Germinal center (tissue), 1 donor: ENCODE measurements at places on chromosomes 4 and X.

GRCh38 chrX:40130207-40130606, 32.4 kb upstream of the BCOR start:
- DNase-seq: no peak

GRCh38 chr4:144899393-144899792, 198.6 kb downstream of the ANAPC10 start:
- no peak for DNase-seq

GRCh38 chr4:80586716-80587115, 251.2 kb downstream of the CFAP299 start:
- DNase-seq: no peak

DNA sequence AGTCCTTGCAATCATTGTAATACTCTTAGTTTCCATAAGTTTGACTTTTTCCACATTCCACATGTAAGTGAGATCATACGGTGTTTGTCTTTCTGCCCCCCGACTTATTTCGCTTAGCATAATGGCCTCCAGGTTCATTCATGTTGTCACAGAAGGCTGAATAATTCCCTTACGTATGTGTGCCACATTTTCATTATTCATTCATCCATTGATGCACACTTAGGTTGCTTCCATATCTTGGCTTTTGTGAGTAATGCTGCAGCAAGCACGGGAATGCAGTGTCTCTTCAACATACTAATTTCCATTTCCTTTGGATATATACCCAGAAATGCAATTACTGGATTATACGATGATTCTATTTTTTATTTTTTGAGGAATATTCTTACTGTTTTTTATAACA, 22.0 kb upstream of the VEGFC start:
- DNase-seq: no peak

DNA sequence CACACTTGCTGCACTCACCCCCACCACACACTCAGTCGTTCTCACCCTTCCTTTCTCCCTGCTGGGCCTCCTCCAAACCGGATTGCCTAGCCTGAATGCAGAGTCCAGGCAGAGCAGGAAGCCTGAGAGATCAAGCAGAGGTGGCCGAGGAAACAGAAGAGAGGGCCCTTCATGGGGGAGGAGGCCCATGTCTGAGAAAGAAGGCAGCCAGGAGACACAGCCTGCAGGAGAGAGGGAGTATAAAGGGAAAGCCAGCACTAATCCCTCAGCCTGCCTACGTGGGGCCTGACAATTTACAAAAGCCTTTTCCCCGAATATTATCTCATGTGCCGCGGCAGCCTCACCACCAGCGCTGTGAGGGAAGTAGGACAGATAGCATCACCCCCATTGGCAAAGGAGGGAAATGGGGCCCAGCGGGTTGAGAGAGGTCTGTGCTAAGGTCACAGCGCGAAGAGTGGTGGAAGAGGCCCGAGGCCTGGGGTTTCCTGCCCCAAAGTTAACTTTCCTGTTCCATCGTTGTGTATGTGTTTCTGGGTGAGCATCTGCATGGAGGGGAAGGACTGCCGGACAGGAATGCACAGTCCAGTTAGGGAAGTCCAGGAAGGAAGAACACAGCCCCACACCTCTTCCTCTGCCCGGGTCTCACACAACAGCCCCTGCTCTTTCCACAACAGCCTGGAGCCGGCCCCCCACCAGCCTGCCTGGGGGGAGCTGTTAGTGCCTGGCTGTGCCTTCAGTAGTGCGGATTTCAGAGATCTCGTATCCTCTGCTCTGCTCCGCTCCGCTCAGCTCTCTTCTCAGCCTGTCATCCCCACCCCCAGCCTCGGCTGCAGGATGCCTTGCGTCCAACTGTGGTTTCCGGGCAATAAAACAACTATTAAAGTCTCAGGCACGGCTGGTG, 50.9 kb upstream of the BCOR start:
- no peak for DNase-seq

DNA sequence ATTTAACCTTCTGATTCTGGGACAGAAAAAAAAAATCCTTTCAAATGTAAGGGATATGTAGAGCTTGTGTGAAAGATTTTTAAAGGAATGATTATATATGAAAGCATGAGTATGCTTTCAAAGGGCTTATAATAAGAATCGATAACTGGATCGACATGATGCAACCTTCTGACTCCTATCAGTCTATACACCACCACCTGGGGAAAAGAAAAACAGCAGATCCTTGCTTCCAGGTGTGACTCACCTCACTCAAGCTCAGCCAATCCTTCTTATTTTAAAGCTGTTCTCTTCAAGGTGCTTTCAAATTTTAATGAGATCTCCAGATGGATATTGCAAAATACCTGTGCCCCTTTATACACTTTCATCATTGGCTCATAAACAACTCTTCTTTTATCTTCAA, 102.1 kb upstream of the EDNRA start:
- no peak for DNase-seq

- DNase-seq: no peak
Measured at GRCh38 chr4:186724864-186725468, 1.3 kb upstream of the FAT1 start.

DNA sequence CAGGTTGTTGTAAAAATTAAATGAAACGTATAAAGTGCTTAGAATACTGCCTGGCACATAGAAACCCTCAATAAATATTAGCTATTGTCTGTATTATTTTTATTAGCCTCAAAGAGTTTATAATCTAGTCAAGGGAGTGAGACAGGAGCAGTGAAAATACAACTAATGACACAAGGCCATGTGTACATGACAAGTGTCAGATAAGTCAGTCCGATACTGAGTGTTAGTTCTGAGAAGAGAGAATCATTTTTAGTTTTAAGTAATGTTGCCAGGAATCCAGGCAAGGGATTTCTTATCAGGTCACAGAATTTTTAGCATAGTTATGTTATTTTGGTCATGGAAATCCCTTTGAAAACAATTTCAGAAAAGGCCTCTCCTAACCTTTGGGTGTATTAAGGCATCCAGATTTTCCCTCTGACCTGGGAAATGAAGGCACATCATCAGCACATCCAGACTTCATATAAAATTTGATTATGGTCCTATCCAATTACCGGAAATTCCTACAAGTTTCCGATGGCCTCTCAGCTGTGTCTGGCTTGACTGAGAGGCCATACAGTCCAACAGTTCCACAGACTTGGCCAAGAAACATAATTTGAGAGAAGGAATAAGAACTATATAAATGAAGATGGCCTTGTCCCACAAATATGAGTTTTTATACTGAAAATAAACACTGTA, 35.7 kb downstream of the PPARGC1A start:
- DNase-seq: no peak

- DNase-seq: no peak
Measured at GRCh38 chr4:36206603-36207311, 37.6 kb downstream of the ARAP2 start.

GRCh38 chr4:128521648-128522111, 234.1 kb upstream of the PGRMC2 start:
- no peak for DNase-seq

- DNase-seq: no peak
Measured at GRCh38 chrX:11264925-11265324, 28.3 kb upstream of the AMELX start.

GRCh38 chrX:16278927-16279326, 111.6 kb downstream of the MAGEB17 start:
- no peak for DNase-seq

- DNase-seq: peak; percentile 3
Measured at GRCh38 chrX:20315140-20315539, 48.4 kb upstream of the RPS6KA3 start.

DNA sequence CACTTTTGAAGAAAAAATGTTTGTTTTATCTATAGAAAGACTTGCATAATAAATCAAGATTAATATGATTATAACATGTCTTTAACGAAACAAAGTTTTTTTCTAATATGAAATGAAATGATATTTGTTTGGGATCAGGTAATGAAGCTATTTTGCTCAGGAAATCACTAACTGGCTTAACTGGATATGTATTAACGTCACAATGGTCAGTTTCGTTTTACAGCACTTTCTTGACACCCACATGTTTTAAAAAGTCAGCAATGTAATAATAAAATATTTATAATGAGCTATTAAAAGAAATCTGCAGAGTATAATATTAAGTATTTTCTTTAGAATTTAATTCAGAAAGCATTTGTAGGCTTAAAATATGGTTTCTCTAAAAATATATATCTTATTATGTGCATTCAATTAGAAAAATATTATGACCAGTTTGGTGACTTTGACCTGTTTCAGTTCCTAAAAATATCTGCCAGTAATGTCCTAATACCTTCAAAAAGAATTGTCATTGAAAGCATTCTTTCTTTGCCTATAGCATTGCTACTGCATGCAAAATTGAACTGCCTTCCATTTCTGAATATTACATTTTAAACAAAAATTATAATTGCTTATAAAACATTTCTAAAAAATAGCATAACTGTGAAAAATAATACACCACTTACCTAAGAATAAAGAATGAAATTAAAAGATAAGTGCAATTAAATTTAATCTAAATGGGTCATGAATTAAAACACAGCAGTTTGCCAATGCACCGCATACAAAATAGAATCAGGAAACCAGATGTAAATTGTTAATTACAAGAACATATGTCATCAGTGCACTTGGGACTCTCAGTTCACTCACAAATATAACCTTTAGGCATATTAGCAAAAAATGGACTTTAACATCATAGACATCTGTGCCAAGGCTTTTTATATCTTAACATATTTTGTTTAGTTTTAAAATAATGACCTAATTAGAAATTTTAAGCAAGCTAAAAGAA, 31.6 kb downstream of the TIGD2 start:
- DNase-seq: no peak

DNA sequence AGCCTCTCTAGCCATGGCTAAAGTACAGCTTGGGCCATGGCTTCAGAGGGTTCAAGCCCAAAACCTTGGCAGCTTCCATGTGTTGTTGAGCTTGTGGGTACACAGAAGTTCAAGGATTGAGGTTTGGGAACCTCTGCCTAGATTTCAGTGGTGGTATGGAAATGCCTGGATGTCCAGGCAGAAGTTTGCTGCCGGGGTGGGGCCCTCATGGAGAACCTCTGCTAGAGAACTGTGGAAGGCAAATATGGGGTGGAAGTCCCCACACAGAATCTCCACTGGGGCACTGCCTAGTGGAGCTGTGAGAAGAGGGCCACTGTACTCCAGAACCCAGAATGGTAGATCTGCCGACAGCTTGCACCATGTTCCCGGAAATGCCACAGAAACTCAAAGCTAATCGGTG, 59.5 kb downstream of the NEXMIF start:
- no peak for DNase-seq

DNA sequence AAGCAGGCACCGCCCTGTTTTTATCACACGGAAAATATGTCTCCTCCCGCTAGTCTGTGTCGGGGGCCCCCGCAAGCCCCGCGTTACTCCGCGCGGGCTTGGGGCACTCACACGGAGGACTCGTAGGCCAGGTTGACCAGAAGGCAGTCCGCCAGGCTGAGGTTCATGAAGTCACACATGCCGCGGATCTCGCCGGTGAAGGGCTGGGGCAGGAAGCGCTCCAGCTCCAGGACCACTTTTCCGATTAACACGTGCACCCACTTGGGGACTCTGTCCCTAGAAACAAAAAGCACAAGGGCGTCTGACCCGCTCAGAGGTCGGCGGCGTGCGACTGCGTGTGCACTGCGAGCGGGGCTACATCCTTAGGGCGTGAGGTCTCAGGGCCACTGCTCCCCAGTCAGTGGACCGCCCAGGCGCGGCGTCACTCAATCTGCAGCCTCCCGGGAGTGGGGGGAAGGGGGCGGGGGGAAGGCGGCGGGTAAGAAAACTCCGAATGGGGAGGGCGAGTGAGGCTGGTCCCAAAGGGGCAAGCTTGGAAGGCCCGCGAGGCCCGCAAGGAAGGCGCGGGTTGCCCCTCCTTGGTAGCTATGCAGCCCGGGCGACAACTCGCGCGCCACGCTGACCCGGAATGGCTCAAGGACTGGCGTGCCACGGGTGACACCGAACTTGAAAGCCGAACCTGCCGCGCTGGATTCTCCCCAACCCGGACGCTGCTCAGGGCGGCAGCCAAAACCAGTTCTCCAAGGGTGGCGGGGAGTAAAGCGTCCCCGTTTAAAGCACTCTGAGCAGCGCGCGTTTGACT, 722 bp downstream of the NAAA start:
- DNase-seq: peak; percentile 77

DNA sequence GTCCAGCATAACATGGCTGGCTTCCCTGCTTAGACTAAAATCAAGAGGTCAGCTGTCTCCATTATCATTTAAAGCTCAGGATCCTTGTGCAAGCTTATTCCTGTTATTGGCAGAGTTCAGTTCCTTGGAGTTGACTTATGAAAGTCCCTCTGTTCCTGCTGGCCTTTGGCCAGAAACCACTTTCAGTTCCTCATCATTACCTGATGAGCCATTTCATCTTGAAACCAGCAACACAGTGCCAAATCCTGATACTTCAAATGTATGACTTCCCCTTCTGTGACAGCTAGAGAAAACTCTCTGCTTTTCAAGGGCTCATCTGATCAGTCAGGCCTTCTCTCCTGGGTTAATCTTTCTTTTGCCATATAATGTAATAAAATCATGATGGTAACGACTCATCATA, 110.6 kb upstream of the FSTL5 start:
- no peak for DNase-seq

DNA sequence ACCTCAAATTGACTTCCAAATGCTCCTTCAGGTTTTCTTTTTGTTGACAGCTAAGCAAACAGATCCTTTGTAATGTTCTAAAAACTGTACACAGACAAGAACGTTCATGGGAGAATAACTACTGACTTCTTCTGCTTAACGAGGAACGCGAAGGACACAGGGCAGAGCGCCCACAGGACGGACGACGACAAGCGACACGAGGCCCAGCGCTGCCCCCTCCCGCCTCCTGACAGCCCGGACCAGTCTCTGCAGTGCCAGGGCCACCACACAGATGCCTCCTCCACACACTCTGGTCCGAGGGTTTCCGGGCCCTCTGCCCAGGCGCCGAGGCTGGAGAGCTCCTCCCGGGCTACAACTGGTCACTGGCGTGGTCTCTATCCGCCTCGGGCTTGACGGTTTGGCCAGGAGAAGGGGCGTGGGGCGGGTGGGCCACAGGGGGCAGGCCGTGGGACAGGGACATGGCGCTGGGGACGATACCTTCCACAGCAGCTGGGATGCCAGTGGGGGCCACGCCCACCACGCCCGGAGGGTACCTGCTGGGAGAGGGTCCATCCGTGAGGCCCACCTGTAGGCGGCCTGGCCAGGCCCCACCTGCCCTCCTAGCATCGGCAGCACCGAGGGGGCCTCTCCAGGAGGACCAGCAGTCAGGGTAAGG, 36.9 kb downstream of the CTBP1 start:
- no peak for DNase-seq
